Activated CD4-positive, alpha-beta T cell treated with anti-CD3 and anti-CD28 coated beads for 24 hours (primary cell): ENCODE measurements at places on chromosomes 2 and 18.

DNA sequence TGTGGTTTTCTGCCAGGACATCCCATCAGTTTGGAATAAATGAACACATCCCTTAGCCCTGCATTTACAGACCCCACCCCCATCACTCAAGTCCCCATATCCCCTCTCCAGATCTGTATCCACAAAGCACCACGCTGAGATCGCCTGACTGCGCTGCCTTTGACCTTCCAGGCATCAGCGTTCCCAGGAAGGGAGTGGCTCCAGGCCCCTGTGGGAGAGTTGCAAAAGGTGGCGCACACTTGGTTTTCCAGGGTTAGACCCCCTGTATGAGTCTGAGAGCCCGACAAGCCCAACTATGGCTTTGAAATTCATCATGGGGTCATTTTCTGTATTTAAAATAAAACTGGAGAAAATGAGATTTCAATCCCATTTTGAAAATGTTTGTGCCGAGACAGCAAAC, 137.0 kb upstream of the ZNF236 start:
- no peak for DNase-seq

DNA sequence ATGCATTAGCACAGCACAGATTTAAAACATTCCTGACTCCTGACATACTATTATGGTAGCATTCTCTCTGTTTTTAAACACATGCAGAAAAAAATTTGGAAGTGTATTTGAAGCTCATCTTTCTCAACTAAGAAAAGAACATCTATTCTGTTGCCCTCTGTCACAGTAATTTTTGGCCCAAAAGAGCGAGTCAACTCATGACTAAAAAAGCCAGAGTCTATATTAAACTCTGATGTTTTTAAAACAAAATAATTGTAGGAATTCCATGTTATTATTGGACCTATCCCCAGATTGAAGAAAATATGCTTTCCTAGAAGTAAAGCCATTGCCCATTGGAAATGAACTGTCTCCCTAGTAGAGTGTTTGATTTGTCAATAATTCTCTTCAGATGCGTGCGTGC, 96.7 kb downstream of the CRIM1 start:
- DNase-seq: no peak

GRCh38 chr2:179487010-179487731, 222.5 kb upstream of the SESTD1 start:
- DNase-seq: no peak

DNA sequence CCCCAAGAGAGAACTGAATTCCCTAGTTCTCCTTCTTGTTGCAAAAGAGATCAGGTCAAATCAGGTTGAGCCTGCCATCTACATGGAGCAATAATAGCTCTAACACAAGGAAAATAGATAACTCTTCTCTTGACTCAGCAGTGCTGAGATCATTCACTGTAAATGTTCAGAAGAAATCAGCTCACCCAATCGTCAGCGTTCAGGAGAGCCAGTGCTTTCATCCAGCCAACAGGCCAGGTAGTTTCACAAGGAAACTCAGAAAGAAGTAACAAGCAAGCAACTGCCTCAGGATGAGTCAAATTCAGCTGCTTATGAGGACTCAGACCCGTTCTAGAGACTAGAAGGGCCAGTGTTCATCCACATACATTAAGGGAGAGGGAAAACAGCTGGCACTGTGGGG, 5.9 kb downstream of the LMAN2L start:
- DNase-seq: no peak

DNA sequence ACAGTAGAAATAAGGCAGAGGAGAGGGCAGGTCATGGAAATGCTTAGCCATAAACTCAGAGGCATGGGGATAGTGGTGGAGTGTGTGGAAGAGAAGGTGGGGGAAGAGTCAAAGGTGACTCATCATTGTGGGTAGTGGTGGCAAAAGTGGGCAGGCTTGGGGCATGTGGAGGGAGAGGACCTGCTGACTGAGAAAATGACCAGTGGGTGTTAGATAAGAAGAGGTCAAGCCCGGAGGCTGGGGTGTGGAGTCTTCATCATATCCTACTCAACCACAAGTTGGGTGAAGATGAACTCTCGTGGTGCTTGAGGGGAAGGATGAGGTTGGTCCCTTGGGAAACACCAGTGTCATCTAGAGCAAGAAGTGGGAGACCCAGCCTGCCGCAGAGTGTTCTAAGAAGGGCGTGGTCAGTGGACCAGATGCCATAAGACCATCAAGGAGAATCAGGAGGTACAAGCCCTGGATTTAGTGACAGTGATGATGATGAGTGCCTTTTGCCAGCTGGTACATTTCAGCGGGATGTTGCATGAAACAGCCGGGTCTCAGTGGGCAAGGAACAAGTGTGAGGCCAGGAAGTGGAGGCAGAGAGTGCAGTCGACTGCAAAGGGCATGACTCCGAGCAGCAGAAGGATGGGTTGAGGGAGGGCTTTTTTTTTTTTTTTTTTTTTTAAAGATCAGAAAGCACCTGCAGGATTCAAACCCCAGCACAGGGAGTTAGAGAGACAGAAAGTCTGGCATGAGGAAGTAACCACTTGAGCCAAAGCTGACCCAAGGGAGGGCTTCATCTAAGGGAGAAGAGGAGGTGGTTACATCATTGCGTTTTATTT, 122.6 kb upstream of the SPRED2 start:
- no peak for DNase-seq

GRCh38 chr18:3014503-3015203, 1.7 kb upstream of the LPIN2 start:
- no peak for DNase-seq

GRCh38 chr2:204331988-204332387, 213.3 kb upstream of the PARD3B start:
- no peak for DNase-seq

- DNase-seq: no peak
Observed at GRCh38 chr2:25098056-25098455, 56.2 kb downstream of the EFR3B start.

GRCh38 chr2:98559581-98559980, 48.7 kb downstream of the COA5 start:
- no peak for DNase-seq

DNA sequence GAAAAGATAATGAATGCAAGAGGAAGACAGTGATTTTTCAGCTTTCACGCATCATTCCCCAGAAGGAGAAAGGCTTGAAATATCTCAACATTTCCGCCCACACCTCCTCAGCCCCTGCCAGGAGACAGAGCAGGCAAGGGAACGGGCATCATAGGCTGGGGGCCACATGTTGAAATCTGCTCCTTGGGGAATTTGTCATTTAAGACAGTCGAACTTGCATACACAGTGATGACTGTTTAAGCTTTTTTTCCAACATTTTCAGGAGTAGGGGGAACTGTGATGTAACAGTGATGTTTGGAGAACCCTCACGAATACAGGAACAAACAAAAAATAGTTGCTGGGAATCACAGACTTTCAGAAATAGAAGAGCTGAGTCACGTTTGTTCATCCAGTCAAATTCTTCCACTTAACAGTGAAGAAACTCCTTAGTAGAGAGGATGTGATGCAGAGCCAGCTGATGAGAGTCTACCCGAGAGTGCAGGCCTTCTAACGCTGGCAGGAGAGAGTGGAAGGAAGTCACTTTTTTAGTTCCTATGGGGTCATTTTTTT, 266.8 kb downstream of the ALPK2 start:
- no peak for DNase-seq

DNA sequence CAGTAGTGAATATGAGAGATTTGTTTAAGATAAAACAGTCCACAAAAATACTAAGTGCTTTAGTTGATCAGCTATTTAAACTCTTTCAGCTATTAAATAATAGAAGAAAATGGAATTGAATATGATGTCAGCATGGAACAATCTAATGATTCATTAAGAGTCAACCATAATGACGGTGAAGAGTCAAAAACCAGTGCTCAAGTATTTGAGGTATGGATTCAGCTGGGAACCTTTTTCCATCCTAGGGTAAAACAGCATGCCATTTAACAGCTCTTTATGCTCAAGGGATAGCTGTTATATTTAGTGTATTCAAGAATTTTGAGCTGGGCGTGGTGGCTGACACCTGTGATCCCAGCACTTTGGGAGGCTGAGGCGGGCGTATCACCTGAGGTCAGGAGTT, 29.7 kb downstream of the CARF start:
- DNase-seq: no peak

- DNase-seq: no peak
Observed at GRCh38 chr2:55585451-55586080, 31.9 kb downstream of the PPP4R3B start.

- no peak for DNase-seq
Observed at GRCh38 chr18:45481821-45482220, 133.5 kb upstream of the SLC14A2 start.

GRCh38 chr2:6384341-6384740, 481.4 kb downstream of the CMPK2 start:
- DNase-seq: no peak

DNA sequence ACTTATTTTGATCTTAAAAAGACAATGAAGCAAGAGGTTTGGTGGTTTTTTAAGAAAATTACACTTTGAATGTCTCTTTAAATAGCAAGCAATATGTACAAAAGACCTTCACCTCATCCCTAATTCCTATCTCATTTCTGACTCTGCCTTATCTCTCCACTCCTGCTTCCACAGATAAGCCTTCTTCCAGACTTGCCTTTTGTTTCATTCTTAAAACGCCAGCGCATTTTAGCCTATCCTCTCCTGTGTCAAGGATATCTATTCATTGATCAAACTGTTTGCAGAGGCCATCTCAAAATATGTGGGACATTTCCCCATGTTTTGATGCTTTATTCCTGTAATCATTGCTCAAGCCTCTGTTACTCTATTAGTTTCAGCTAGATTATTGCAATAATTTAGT, 562.5 kb downstream of the PARD3B start:
- no peak for DNase-seq

GRCh38 chr18:48417985-48418384, 8.8 kb upstream of the ZBTB7C start:
- no peak for DNase-seq

GRCh38 chr2:227607941-227608340, 6.7 kb downstream of the SCYGR3 start:
- no peak for DNase-seq

- DNase-seq: no peak
Observed at GRCh38 chr2:45728458-45728942, 77.0 kb downstream of the PRKCE start.

DNA sequence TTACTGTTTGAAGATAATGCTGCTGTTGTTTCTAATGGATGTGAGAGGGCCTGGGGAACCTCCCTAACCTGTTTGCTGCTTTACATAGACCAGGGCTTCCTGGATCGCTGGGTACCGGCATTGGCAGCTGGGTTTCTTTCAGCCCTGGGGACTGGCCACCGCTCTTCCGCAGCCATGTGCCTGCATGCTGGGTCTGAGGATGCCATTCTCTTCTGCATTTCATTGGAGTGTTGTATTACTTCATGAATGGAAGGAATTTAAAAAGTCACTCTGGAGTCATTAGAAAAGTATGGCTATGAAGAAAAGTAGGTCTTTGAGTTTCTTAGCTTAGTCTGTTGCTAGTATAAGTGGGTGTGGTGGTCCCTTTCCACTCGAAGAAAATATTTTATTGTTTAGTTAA, 107.3 kb upstream of the MGAT5 start:
- no peak for DNase-seq

DNA sequence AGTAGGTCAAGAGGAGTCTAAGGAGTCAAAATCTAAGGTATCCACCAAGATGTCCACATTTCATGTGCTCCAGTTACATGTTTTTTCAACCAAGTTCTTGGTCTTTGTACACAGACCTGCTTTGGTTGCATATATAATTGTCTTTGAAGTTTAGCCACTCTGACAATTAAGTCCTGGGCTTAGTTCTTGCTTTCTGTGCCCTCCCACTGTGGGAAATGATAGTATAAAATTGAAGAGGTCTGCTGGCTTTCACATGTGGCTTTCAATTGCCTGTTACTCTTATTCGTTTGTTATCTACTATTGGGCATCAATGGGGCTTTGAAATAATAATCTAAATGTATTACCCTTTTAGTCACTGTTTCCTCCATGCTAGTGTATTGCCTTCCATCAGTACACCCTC, 72.8 kb downstream of the TBR1 start:
- no peak for DNase-seq

- DNase-seq: no peak
Observed at GRCh38 chr18:75176849-75177248, 32.1 kb downstream of the PTGR3 start.

GRCh38 chr18:53984021-53984420, 240.4 kb downstream of the MBD2 start:
- no peak for DNase-seq

DNA sequence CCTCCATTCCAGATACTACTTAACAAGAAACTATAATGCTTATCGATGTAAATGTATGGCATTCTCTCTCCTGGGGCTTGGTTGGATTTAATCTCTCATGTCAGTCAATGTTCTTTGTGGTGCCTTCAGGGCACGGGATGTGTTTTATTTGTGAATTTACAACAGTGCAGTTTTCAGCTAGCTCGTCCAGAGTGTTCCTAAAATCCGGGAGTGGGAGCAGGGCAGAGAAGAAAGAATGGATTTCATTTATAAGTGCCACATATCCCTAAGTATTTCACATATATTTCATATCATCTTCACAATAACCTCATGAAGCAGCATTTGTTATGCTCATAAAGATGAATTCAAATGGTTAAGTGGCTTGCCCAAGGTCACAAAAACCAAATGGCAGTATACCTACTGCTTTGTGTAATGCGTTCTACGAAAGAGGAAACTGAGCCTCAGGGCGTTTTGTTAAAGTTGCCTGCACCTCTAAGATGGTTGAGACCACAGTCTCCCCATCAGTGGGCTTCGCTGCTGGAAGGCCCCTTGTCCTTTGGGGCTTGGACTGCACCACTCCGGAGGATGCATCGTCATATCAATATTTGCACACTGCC, 134.7 kb upstream of the MGAT5 start:
- DNase-seq: no peak

DNA sequence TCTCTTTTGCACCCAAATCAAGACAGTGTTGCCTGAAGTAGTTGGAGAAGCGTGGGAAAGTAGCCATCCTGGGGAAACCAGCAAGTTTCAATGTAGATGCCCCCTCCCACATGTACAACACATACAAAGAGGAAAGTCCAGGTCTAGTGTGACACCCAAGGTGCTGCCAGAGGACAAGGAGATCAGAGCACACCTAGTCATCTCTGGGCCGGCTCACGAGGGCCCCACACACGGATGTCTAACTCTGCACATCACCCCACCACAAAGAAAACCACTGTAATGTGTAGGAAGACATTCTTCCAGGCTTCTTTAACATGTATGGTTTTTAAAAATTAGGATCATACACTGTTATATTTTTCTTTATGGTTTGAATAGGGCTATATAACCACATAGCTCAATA, 21.6 kb downstream of the PARD6G start:
- DNase-seq: no peak

DNA sequence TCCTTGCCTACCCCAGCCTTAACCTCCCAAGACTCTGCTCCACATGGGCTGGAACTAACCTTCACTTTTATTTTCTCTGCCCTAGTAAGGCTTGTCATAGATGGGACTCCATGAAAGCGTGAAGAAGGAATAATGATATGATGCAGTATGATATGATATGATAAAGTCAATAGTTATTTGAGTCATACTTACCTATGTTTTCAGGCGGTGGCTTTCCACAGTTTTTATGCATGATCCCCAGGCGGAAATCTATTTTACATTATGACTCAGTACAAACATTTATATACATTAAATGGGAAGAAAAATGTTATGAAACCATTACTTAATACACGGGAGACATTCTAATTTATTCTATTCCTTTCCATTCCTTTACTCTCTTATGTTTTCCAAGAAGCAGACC, 5.6 kb downstream of the ACMSD start:
- no peak for DNase-seq

- DNase-seq: no peak
Observed at GRCh38 chr18:51074605-51075004, 44.6 kb downstream of the SMAD4 start.
